ENCODE measurements at places on chromosomes 7 and 10.

GRCh38 chr10:31757831-31758230 is 170.8 kb downstream of the ARHGAP12 start:
- no peak for DNase-seq

- no peak for DNase-seq
These were observed 1007.8 kb downstream of the REEP3 start for GRCh38 chr10:64529003-64529350.

GRCh38 chr7:17598846-17599245 is 300.4 kb downstream of the AHR start:
- DNase-seq, result no peak

- no peak for DNase-seq
These were observed 146.0 kb upstream of the ADO start for GRCh38 chr10:62658516-62658915.

GRCh38 chr10:66698069-66698468 is 227.8 kb upstream of the LRRTM3 start:
- DNase-seq, result no peak

DNA sequence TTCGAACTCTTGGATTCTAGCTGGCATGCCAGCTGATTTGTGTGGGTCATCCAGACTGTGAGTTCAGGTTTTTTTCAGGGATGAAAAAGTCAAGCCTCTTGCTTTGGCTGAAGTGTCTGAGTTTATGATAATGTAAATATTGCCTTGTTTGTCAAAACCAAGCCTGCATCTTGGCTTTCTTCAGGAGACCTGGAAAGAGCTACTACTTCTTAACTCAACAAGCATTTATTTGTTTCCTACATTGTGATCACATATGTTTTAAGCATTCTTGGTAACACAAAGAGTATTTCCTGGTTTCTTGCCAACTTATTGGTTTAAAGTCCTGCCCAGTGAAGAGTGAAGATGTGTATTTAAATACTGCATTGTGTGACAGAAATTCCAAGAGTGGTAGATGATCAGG is 407.1 kb downstream of the LRMDA start:
- DNase-seq, result no peak

GRCh38 chr10:104209575-104210198 is 22.5 kb downstream of the CFAP43 start:
- DNase-seq, result no peak

DNA sequence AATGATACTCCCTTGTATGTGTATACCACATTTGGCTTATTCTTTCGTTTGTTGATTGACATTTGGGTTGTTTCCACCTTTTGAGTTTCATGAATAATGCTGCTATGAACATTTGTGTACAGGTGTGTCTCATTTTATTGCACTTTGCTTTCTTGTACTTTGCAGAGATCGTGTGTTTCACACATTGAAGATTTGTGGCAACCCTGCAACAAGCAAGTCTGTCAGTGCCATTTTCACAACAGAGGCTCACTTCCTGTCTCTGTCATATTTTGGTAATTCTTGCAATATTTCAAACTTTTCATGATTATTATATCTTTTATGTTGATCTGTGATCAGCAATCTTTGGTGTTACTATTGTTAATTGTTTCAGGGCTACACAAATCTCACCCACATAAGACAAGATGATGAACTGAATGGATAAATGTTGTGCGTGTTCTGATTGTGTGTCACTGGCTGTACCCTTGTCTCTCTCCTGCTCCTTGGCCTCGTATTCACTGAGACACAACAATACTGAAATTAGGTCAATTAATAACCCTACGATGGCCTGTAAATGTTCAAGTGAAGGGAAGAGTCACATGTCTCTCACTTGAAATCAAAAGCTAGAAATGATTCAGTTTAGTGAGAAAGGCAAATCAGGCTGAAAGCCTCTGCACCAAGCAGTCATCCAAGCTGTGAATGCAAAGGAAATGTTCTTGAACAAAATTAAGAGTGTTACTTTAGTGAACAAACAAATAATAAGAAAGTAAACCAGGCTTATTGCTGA is 133.6 kb upstream of the JCAD start:
- no peak for DNase-seq

DNA sequence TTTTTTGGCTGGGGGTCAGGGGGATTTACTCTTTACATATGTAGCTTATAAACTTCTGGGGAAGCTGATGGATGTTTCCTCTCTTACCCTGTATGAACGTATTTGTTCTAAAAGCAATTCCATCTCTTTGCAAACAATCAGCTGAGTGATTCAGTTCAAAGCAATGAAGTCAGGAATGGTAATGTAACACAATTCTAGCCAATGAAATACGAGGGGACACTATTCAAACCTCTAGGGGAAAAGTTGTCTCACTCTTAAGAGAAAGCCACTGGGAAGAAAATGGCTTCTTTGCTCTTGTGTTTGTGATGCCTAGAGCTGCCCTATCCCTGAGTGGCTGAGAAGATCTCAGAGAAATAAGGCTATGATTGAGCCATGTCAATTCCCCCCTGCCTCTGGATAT is 134.8 kb upstream of the SEMA3C start:
- DNase-seq, result no peak

- DNase-seq, result no peak
These were observed 29.2 kb downstream of the GSDME start for GRCh38 chr7:24728121-24728500.

DNA sequence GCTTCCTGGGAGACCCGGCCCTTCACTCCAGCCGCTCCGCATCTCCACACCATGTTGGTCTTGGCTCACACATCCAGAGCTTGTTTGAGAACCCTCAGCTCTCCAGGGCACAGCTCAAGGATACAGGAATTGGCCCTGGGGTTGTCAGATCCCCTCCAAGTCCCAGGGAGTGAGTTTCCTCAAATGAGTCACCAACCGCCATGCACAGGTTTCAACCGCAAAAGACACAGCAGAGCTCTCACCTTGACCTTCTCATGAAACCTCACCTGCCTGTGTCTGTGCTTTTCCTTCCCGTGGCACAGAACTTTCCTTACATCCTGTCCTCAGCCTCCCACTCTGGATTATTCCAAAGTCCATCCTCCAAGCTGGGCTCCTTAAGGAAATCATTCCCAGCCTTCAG is 20.6 kb downstream of the AZGP1 start:
- DNase-seq, result no peak

DNA sequence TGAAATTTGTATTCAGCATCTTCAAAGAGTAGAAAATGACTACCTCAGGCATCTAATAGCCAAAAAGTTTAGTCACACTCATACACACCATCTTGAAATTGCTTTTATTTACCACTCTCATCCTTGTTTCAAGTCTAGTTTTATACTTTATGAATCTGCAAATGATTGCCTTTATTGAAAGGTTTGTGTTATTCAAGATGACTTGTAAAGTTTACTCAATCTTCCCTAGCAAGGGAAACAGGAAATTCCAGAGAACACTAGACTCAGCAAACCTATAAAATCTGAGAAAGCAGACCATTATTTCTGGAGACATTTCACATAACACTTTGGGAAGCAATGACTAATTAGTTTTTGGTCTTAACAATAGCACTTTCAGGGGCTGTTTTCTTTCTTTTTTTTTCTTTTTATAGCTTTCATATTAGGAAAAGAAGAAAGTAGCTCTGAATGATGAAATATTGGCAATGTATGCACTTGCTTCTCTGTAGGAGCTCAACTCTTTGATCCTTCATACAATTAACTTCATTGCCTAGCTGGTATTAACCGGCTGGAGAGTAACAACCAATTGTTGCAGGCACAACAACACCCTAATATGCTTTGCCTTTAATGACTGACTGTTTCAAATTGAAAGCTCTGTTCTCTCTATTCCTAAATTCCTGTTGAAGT is 68.9 kb upstream of the HDAC9 start:
- no peak for DNase-seq

GRCh38 chr7:114629762-114630161 is 215.1 kb downstream of the FOXP2 start:
- no peak for DNase-seq

DNA sequence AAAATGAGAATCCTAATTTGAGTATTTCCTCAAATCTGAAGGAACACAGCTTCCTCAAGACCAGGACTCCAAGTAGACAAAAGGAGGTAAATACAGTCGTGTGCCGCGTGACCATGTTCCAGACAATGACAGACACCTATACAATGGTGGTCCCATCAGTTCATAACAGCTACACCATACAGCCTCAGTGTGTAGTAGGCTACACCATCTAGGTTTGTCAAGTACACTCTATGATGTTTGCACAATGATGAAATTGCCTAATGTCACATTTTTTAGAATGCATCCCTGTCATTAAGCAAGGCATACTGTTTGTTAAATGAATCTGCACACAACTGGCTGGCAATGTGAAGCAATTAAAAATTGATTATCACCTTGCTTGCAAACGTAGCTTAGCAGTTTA is 107.9 kb downstream of the PROSER2 start:
- no peak for DNase-seq

DNA sequence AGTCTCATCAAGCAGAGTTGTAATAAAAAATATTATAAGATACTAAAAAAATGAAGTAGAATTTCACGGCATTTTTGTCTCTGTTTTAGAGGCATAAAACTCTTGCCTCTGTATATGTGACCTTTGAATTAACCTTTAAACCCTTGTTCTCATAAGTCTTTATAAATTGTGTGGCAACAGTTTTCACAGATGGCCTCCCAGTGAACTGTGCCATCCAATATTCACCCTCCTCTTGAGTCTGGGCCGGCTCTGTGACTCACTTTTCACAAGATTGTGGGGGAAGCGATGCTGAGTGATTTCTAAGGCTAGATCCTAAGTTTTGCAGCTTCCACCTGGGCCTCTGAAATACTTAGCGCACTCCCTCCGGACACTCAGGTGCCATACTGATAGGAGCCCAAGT is 4.6 kb upstream of the USP6NL start:
- no peak for DNase-seq

GRCh38 chr7:97851683-97852082 is 20.5 kb downstream of the ASNS start:
- DNase-seq, result no peak

DNA sequence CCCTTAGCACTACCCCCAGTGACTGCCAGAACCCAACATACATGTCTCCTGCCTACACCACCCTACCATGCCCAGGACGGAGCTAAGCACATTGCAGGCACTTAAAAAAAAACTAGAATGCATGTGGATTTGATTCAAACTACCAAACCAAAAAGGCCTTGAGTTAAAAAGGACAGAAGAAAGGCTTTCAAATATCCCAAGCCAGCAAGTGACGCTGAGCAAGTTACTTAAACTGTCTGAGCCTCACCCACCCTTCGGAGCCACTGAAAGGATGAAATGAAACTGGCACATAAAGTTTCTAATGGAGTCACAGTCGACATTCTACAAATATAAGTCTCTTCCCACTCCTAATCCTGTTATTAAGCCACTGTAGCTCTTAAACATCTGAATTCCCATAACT is 1.8 kb downstream of the CPXM2 start:
- no peak for DNase-seq

GRCh38 chr7:2863461-2864066 is 19.5 kb upstream of the GNA12 start:
- peak; percentile 59 for DNase-seq

DNA sequence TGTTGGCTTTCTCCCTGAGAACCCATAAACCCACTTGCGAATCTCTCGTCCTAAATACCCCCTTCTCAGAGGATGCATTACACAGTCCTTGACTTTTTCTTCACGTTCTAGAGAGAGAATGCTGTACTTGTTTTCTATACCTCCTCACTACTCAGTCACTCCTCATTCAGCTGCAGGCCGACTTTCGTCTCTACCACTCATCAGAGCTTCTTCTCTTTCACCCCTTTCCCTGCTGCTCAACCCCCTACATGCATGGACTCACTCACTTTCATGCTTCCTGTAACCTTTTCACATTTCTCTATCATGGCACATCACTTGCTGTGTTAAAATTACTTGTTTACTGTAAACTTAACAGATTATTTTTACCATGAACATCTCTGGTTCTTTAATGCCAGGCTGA is 19.8 kb downstream of the MDFIC start:
- DNase-seq, result no peak

GRCh38 chr7:73851410-73852338 is 9.3 kb upstream of the TMEM270 start:
- DNase-seq, result no peak

GRCh38 chr10:114730291-114730690 is 72.2 kb upstream of the ABLIM1 start:
- no peak for DNase-seq

DNA sequence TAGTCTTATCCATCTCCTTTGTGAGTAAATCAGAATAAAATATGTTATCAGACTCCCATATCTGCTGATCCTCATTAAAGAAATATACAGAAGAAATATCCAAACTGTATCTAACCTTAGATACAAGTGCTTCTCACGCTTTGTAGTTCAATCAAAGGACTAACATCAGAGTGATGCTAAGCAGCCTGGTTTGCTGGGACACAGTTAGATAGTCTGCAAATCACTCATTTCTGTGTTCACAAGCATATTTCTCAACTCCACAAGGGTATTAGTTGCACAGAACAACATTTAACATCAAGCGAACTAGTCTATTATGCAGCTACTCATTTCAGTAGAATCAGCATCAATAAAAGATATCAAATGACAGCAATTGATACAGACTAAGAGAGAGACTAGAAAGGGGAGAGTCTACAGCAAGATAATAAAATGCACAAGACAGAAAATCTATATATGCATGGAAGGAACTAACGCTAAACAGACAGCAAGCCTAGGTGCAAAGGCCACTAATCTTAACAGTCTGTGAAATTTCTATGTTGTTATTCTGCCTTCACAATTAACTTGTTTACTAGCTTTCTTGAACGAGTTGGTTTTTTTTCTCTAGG is 30.0 kb downstream of the DNAJC12 start:
- no peak for DNase-seq

DNA sequence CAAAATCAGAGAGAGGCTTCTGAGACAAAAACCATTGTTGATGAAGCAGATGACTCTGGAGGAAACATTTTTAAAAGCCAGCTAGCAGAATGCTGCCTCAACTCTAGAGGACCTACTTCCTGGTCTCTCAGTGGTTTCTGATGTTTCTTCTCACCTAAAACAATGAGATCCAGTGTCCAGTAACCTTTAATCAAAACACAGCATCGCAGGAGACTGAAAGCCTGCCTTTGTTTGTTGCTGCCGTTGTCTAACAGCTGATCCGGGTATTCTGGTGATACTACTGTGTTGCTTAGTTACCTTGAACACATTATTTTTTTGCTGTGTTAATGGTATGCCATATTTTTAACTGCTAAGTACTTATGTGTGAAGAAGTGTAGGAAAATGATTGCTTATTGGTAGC is 70.9 kb downstream of the WIPF3 start:
- no peak for DNase-seq

GRCh38 chr7:2198206-2198605 is 34.5 kb downstream of the MAD1L1 start:
- DNase-seq, result no peak

DNA sequence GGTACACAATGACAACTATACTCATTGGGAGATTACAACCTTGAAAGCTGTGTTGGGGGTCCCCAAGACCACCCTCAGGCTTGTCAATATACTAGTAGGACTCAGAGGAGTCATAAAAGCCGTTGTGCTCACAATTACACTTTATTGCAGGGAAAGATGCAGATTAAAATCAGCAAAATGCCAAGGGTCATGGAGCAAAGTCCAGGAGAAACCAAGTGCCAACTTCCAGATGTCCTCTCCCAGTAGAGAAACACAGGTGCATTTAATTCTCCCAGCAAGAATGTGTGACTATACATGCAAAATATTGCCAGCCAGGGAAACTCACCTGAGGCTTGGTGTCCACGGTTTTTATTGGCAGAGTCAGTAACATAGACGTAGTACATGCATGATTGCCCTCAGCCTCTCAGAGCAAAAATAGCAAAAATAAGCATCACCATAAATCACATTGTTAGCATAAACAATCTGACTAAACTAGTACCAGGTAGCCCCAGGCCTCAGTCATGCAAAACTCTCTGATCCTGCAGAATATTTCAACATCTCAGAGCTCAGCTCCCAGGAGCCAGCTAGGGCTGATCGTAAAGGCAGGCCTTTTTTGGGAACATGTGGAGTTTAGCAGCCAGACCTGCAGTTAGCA is 50.7 kb downstream of the VIM start:
- DNase-seq, result no peak

Data from thoracic aorta (tissue), 2 donors.